Smooth muscle cell of the coronary artery (primary cell): ENCODE measurements at places on chromosomes 12 and 14. TPM values are rescaled to one million over a fixed set of nuclear protein-coding genes. Genes with fewer than 3 reads are reported as not detected.

Gene ATL1
- total RNA-seq: 0.98 and 8.7 TPM in 2 replicates

Gene MANSC1
- 0.47 and 1.8 TPM in 2 replicates for total RNA-seq

Gene PLCZ1
- total RNA-seq: not detected in 2 replicates

Gene NTN4
- total RNA-seq: 26.7 and 234 TPM in 2 replicates

Gene MYF5
- total RNA-seq: not detected in 2 replicates

Gene DGLUCY
- total RNA-seq: 33.4 and 86.1 TPM in 2 replicates
